Thymus (tissue), 14 donors: ENCODE measurements at places on chromosomes 12 and 14. TPM values are rescaled to one million over a fixed set of nuclear protein-coding genes. Genes with fewer than 3 reads are reported as not detected.

- no peak for DNase-seq
Observed at GRCh38 chr12:40123496-40123895, 17.6 kb upstream of the SLC2A13 start.

- peak; percentile 83 for DNase-seq
Observed at GRCh38 chr14:101761032-101761880, at the start of gene PPP2R5C. TSS of gene PPP2R5C (plus strand) at chr14:101761709. CDS start at chr14:101761894, 185 bp downstream.

DNA sequence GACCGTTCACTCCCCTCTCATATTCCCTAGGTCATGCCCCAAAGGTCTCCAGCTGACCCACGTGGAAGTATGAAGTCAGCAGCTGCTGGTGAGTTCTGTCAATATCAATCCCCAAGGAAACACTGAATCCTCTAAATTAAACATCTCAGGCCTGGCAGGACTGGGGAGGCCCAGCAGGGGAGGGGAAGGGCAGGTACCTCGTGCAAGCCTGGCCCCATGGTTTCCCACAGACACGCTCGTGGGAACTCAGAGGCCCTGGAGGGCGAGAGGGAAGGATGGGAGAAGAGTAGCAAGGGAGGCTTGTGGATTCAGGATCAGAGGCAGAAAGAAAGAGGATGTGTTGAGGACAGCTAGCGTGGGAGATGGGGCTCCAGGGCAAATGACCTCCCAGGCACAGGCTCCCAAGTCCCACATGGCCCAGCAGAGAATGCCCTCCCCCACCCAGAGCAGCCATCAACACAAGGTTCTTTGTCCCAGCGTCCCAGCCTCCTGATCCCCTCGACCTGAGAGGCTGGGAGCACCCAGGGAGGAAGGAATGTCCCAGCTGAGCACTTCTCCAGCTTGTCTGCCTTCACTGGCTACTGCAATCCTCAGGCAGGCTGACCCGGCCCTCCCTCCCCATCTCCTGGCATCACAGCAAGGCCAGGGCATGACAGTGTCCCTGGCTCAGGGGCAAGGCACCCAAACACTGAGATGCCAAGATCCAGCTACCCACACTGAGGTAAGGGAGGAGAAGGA, 20.1 kb upstream of the RPLP0 start:
- no peak for DNase-seq

GRCh38 chr12:67792185-67792584, 143.6 kb downstream of the DYRK2 start:
- DNase-seq, result no peak

Gene RPGRIP1
- total RNA-seq, result 0.19 TPM

GRCh38 chr12:122076743-122077495, 1.6 kb upstream of the MLXIP start:
- DNase-seq, result no peak

Gene HOXC11
- not detected for total RNA-seq

Gene KIF5A
- 0.05 TPM for total RNA-seq

Gene LRTM2
- 0.05 TPM for total RNA-seq

DNA sequence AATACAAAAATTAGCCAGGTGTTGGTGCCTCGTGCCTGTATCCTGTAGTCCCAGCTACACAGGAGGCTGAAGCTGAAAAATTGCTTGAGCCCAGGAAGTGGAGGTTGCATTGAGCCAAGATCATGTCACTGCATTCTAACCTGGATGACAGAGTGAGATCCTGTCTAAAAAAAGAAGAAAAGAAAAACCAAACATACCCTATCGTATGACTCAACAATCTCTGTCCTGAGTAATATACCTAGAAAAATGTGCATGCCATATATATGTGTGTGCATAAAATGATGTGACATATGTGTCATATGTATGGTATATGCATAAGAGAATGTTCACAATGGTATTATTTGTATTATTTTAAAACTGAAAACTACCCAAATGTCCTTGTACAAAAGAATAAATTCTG, 261.5 kb upstream of the CLEC14A start:
- no peak for DNase-seq

Gene PTPRR
- 0.38 TPM for total RNA-seq

DNA sequence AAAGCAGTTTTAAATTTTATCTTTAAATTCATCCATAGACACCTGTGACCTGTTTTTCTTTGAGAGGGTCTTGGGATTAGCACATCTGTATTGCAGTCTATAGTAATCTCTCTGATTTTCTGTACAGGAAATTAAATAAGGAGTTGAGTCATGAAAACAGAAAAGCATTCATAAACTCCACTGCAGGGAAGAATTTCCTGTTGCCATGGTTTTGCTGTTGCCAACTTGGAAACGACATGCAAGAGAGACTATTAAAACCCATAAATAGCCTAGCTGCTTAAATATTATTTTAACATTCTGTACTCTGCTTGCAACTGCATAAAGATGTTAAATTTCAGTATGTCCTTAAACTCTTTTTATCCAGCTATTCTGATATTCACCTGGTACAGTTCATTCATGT, 281.0 kb upstream of the RGS6 start:
- no peak for DNase-seq

GRCh38 chr14:106318700-106319099, 792.3 kb downstream of the TMEM121 start:
- peak; percentile 81 for DNase-seq

GRCh38 chr14:59755409-59756135, 115.0 kb downstream of the RTN1 start:
- DNase-seq, result no peak

DNA sequence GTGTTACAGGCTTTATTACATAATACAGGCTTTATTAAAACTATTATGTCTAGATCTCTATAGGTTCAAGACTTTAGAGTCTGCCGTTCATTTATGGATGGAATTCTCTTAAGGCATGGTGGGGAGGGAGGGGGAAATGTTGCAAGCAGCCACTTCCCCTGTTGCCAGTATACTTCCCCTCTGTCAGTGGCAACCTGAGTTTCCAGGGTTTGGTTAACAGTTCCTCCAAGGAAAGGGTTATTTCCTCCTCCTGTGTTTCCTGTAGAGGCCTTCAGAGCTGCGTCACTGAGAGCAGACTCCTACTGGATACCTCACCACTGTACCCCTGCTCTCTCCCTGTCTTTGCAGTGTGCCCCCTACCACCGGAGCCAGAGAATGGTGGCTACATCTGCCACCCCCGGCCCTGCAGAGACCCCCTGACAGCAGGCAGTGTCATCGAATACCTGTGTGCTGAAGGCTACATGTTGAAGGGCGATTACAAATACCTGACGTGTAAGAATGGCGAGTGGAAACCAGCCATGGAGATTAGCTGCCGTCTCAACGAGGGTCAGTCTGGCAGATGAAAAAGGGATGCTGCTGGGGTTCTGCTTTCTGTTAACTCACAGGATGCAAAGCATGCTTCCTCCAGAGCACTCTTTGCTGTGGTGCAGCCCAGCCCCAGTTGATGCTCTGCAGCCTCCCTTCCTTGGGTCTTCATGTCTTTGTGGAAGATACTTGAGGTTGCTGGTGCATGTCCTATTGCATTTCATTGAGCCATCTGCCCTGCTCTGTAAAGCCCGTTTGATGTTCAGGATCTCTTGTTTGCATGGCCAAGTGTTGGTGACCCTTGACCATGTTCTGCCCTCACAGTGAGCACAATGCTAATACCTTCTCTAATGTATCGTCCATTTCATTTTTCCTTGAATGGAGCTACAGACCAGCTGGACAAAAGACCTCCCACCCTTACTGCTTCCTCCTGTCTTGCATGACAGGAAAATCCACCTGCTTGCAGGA, 63.6 kb upstream of the SRSF5 start:
- no peak for DNase-seq

GRCh38 chr14:104460791-104461651, 118.5 kb upstream of the C14orf180 start:
- DNase-seq, result no peak

DNA sequence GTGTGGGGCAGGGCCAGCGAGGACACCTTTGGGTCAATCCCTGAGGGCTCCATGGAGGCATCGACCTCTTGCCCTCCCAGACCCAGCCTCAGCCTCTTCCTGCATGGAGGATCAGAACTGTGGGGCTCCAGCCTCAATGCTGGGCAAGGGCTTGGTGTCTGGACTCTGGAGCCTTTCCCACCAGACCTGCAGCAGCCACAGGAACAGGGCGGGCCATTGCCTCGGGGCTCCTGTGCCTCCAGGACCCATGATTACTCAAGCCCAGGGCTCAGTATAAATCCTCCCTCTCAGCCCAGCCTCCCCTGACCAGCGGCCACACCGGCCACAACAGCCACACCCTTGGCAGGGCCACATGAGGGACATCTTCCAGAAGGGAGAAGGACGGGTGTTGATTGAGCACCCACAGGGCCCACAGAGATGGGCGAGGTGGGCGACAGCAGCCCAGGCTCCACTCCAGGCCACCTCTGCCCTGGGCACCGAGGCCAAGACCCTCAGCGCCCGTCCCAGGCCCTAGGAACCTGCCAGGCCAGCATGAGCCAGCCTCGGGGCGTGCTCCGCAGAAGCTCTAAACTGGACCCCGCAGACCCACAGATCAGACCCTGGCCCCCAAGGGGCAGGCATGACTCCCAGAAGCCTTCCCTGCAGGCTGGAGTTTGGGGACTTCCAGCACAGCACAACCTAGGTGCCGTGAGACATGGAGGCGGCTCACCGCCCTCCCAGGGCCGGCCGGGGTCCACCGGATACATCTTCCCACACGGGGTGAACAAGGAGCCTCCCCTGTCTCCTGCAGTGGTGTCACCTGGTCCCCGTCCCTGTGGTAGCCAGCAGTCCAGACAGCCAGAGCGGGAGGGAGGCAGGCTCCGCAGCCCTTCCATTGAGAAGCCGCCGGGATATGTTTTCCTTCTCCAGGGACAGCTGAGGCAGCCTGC, 25.1 kb downstream of the NCOR2 start:
- DNase-seq, result no peak

- no peak for DNase-seq
Observed at GRCh38 chr12:82665142-82665923, 21.4 kb upstream of the TMTC2 start.

Gene LRFN5
- total RNA-seq, result 0.90 TPM

- no peak for DNase-seq
Observed at GRCh38 chr14:99626041-99626648, 18.8 kb upstream of the HHIPL1 start.

GRCh38 chr14:68784226-68784910, 8.5 kb downstream of the ZFP36L1 start:
- DNase-seq, result no peak

Gene P2RX7
- 1.7 TPM for total RNA-seq

GRCh38 chr12:57235017-57235727, 5.7 kb downstream of the SHMT2 start:
- DNase-seq, result no peak

Gene KRT6C
- total RNA-seq, result 0.28 TPM

Gene RPS6KA5
- 5.1 TPM for total RNA-seq

GRCh38 chr12:113333877-113334785, 778 bp downstream of the SLC8B1 start:
- DNase-seq, result peak; percentile 25

Gene SERPINA1
- total RNA-seq, result 9.4 TPM

- DNase-seq, result peak; percentile 16
Observed at GRCh38 chr12:47361389-47362021, 281.7 kb upstream of the AMIGO2 start.

Gene PRB2
- 0.05 TPM for total RNA-seq

- no peak for DNase-seq
Observed at GRCh38 chr12:51200806-51201205, 17.1 kb downstream of the POU6F1 start.

- DNase-seq, result no peak
Observed at GRCh38 chr14:30553311-30553989, 5.5 kb upstream of the G2E3 start.

- DNase-seq, result no peak
Observed at GRCh38 chr12:84150201-84150600, 762.4 kb downstream of the SLC6A15 start.

DNA sequence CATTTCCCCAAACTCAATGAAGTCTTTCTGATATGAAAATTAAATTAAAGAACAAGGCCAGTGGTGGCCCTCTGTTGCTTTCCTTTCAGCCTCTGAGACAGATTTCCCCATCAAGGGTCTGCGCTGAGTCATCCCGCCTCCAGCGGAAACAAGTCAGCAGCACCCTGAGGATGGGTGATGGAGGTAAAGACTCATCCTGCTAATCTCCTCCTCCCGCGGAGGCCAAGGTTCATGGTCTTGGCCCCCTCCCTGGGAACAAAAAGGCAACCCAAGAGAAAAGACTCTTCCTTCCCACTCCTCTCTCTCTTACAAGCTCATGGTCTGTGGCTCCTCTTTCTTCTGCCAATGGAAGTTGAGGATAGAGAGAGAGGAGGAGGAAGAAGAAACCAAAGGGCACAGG, 9.0 kb upstream of the NUMB start:
- no peak for DNase-seq

Gene CYP27B1
- total RNA-seq, result 0.42 TPM

DNA sequence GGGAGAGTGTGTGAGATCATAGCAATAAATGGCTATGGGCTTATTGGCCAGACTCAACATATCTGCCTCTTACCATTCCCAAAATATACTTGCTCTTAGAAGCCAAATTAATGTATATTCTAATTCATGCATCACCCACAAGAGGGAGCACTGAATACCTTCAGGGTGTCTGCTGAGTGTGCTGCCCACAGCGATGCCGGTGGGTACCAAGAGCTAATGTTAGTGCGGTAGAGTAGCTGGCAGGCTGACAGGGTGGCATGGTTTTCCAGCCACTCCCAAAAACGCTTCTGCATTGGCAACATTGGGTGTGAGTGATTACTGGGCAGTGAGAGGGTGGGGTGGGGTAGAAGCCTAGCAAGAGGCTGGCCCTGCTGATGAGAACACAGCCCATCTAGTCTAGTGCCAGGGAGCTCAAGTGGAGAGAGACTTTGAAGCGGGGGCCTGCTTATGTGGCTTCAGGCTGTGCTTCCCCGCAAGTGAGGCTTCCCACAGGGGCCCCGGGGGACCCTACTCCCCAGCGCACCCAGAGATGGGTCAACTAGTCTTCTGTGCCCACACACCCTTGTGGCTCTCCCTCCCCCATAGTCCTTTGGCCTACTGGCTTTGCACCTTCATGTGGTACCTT, 9.2 kb upstream of the PLEKHD1 start:
- DNase-seq, result peak; percentile 4

Gene TDRD9
- 0.76 TPM for total RNA-seq

Gene PIK3C2G
- total RNA-seq, result 0.05 TPM

Gene PITPNM2
- 55.9 TPM for total RNA-seq

Gene TSPAN19
- total RNA-seq, result 0.05 TPM

- no peak for DNase-seq
Observed at GRCh38 chr12:119338593-119339363, 4.2 kb downstream of the CCDC60 start.

DNA sequence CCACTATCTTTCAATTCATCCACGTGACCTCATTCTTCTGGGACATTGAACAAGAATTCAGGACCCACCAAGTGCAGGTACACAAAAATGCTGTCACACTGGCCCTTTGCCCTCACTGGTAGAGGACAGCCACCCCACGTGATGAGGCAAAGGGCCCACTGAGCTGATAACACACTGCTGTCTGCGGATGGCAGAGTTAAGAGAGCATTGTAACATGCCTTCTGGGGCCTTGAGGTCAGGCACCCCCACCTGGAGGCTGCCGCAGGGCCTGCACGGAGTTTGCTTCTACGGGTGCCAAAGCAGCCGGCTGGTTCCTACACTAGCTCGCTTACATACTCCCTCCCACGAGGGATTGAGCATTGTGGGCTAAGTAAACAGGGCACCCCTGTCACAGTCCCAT, 101.0 kb downstream of the LRIG3 start:
- DNase-seq, result no peak

Gene EXD2
- total RNA-seq, result 9.5 TPM

Gene TAC3
- total RNA-seq, result 0.76 TPM
